ENCODE measurements at places on chromosomes 5 and 9. TPM values are rescaled to one million over a fixed set of nuclear protein-coding genes. Genes with fewer than 3 reads are reported as not detected.

DNA sequence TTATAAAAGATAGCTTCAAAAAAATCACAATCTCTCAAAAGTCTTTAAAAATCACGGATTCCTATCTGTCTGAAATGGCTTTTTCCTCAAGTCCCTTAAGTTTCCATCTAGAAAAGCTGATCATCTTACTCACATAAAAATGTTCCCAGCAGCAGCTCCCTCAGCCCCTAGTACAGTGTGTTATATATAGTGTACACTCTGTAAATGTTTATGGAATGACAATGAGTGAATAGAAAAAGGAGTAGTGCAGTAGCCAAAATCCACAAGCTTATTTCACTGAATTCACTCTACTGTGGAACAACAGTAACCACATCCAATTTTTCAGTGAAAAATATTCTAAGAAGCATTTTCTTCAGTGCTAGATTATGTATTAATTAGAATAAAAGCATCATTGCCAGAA lies 609.4 kb downstream of the DTWD2 start:
- H3K4me1 ChIP-seq: no peaks in the 10 kb centered on the region
- no peak for DNase-seq
- no peak overlapping the region for H3K27ac ChIP-seq
- no peaks in the 10 kb centered on the region for H3K36me3 ChIP-seq
- H3K4me3 ChIP-seq: no peak overlapping the region
- H3K27me3 ChIP-seq: no peaks in the 10 kb centered on the region

The EQTN gene
- total RNA-seq: not detected

The MGAT1 gene
- total RNA-seq: 49.9 TPM

The SLC34A1 gene
- total RNA-seq: not detected
